Spinal cord (tissue), 10 donors: ENCODE measurements at places on chromosomes 12 and 14. TPM values are rescaled to one million over a fixed set of nuclear protein-coding genes. Genes with fewer than 3 reads are reported as not detected.

Gene NR4A1
- 24.5 TPM for total RNA-seq

Gene DMAC2L
- 6.4 TPM for total RNA-seq

DNA sequence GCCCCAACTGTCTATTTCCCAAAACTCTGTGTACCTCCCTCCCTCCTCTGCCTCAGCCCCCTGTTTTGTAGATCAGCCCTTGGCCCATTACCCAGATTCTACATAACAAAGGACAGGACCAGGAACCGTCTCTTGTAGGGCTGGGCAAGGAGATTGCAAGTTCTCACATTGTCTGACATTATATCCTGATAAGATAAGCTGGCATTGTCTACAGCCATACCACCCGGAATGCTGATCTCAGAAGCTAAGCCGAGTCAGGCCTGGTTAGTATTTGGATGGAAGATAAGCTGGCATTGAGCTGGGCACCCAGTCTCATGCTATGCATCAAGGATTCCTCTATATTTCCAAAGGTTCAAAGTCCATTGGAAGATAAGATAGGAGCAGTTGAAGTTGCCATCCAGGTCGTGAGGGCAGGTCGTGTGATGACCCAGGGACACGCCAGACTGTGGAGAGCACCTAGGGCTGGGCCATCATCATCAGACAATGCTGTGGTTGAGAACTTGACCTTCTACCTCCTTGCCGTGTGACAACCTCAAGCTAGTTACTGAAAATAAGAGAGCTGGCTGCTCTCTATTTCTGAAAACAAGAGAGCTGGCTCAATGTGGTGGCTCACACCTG, 29.5 kb downstream of the PHETA1 start:
- no peak for DNase-seq

GRCh38 chr14:24052656-24053547, 1.1 kb downstream of the CARMIL3 start:
- no peak for DNase-seq

DNA sequence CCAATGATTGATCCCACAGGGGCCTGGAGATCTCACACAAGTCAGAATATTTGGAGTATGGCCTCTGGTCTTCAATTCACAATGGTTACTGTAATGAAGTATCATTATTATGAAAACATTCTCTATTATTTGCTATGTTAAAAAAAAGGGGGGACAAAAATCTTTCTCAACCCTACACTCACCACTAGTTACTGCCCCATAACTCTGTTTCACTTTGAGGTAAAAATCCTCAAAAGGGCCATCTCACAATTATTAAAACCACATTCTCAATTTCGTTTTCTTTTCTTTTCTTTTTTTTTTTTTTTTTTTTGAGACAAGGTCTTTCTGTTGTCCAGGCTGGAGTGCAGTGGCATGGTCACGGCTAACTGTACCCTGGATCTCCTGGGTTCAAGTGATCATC, 59.6 kb upstream of the KCNC2 start:
- no peak for DNase-seq

DNA sequence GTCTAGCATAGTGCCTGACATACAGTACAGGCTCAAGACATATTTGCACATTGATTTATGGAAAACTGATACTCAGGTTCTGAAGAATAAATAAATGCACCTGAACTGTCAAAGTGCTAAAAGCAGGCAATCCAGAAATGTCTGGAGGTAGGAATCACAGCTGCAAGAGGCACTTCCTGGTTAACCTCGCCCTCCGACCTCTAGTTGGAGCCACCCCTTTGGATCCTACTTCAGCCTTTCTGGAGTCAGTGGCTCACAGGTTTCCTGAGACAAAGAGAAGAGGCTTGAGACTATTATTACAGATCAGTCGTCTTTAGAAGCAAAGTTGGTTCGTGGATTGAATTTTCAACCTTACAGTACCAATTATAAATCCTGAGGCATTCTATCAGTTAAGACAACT, 13.0 kb downstream of the TCP11L2 start:
- DNase-seq, result no peak
